ENCODE measurements at places on chromosomes 3 and 15. TPM values are rescaled to one million over a fixed set of nuclear protein-coding genes. Genes with fewer than 3 reads are reported as not detected.

Gene ARL14
- 0.17 TPM for total RNA-seq

GRCh38 chr3:18247776-18248310 lies 177.3 kb downstream of the SATB1 start:
- no peak for DNase-seq

Gene GOLGA6L7
- not detected for total RNA-seq

DNA sequence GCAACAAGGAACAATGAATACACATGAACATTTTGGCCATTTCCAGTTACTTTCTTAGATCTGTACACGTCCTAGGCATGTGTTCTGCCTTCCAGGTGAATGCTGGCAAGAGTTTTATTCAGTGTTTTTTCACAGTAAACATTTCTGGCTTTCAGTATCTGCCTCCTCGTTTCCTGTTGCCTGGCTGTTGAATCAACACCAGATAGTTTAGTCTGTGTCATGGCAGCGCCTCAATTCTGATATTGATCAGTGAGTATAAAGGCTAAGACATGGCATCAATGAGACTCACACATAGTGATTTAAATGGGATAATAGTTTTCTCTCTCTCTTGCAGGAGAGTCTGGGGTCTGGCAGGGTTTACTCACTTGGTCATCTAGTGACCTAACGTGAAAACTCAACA lies 266.9 kb upstream of the SLCO3A1 start:
- DNase-seq: no peak

DNA sequence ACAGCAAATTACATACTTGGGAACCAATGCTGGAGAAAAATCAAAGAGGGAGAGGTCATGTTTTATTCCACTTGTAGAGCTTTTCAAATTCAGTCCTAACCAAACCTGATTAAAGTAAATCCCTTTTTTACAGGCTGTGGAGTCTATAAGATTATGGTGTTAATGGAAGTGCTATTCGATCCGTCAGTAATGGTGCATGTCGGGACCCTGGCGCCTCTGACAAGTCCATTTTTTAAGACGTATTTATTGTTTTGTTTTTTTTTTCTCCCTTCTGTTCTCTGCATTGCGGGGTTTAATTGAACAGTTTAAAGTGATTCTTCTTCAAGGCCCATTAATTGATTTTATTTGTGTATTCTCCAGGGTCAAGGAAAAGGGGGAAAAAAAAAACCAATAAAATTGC lies 725.9 kb downstream of the TUSC7 start:
- no peak for DNase-seq

DNA sequence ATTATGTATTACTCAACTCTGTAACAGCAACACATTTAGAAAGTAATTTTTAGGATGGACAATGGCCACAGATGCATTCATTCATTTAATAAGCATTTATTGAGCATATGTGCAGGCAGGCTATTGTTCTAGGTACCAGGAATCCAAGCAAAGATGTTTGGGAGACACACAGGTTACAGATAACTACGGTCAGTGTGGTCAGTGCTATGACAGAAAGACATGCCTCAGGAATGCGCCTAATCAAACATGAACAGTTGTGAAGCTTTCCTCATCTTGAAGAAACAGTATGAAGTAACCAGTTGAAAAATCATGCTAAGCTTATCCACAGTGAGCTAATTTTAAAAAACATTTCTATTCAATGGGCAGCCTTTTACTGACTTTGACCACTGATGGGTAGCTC lies 155.4 kb upstream of the CCDC54 start:
- no peak for DNase-seq

Gene SNTN
- total RNA-seq: not detected

Gene CASR
- total RNA-seq: not detected
